ENCODE measurements at places on chromosomes 3 and 15. TPM values are rescaled to one million over a fixed set of nuclear protein-coding genes. Genes with fewer than 3 reads are reported as not detected.

Gene WDR49
- total RNA-seq = 6.9 TPM

Gene ATRIP
- total RNA-seq = 4.7 TPM

Gene PRKCI
- 64.2 TPM for total RNA-seq

Gene IL17RC
- total RNA-seq = 3.2 TPM

Gene CYP11A1
- not detected for total RNA-seq

All from temporal lobe (tissue), 4 donors.